ENCODE measurements at places on chromosomes 12 and 14.

DNA sequence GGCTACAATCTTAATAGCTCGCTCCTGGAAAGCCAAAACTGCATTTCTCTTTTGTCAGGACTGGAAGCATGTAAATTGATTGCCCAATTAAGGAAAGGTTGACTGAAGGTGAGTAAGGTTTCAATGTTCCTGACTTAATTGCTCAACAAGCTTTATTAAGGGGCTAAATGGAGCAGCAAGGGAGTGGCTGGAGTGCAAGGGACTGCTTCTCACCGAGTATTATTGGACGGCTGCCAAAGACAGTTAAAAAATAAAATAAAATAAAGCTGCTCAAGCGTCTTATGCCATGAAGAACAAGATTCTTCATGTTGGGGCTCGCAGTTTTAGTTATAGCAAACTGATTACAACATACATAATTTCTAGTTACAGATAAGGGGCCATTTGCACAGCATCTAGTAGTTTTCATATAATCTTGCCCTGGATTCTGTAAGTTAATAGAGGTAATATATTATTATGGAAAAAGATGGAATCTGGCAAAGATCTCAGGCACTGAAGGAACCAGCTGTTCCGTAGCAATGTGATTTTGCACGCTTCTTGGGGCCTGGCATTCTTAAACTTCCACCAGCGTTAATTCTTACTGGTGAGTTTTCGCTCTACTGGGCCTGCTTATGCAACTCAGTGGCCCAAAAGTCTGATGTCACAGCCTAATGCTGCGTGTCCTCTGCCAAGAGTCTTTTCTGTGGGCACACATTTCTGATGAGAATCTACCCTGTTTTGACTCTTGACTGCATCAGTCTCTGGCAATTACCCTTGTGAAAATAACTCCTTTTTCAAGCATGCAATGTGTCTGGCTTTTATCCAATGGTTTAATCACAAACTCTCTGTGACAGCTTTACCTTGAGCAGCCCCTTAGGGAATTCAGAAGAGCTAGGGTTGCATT, 108.5 kb downstream of the SLC38A1 start:
- DNase-seq = no peak

DNA sequence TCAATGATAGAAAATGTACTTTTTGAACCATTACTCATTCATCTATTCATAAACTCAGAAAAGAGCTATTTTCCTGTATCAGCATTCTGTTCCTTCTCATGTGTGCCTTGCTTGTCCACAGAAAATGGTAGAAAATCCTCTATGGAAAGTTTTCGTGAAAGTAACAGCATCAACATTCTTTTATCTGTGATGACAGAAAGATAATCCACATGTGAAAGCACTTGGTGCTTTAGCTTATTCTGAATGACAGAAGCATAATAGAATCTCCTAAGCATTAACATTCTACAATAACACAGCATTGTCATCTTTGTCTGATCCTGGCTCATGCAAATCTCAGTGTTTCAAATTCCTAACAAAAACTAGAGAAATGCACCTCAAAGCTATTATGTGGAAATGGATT, 431.9 kb downstream of the ADAMTS20 start:
- no peak for DNase-seq

DNA sequence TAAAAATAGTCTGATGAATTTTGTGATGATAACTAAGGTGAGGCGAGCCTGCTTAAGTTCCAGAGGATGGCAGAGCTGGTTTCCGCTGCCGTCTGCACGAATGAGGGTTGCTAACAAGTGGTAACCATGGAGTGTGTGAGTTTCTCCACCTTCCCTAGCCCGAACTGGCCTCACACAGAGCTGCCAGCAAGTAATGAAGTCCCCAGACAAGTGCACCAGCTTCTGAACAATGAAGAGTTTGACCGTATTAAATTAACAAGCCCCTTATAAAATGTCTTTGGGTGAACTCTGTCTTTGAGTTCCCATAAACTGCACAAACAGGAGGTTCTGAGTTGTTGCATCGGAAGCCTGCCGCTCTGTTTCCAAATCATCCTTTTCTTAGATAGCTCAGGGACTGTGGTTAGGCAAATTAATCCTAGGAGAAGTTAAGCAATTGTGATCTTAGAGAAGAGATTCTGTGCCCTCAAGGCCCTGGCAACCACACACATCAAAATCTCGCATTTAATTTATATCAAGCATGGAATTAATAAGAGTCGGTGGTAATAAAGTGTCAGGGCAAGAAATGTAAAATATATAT, 274.1 kb upstream of the DAAM1 start:
- DNase-seq = no peak

DNA sequence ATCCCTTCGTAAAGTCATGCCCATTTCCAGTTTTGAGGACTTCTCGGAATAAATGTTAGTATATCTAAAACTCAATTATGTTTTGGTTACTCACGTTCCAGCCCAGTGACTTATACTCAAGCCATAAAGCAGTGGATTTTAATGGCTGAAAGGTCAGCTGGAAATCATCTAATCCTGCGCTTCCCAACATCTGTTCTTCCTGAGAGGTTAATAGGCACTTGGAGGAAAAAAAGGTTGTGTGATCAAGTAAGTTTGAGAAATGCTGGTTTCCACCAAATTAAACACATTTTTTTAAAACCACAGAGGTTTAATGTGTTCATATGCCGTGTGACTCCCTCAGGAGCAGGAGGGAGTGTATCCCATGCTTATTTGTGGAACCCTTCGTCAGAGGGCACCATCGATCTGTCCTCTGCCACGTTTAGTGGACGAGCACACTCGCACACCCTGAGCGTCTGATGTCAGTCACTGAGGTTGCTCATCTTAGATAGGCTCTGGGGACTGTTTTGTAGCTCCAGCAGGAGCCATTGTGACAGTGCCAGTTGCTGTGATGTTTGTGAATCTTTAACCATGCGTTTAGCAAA, 41.4 kb downstream of the FBXL14 start:
- DNase-seq = no peak

- DNase-seq = no peak
Measured at GRCh38 chr14:73170686-73171085, 34.4 kb downstream of the PSEN1 start.

DNA sequence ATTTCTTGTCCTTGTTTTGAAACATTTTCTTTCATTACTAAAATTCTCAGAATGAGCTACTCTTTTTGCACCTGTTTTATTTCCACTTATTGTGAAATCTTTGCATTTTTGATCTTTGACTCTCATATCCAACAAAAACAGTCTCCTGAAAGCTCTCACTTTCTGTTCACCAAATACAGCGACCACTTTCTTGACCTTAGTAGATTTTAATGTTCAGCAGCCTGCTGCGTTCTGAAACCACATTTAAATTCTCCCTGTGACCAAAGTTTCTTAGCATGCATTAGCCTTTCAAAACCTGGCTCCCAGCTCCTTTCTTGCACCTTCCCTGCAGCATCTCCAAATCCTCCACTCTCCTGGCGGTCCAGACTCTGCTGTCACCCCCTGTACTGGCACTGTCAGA, 404.4 kb upstream of the PDE3A start:
- no peak for DNase-seq

Data from T-helper 22 cell (primary cell).